NK-92 treated with Interleukin-12 subunit alpha and Interleukin-12 subunit beta, amount 100 ng/mL, for 24 hours (cell line): ENCODE measurements at places on chromosomes 11 and 22.
A peak's percentile ranks its signal among the peaks of the same experiment; 100 is the strongest.

- DNase-seq = no peak
Observed at GRCh38 chr11:36103933-36104530, 160.2 kb downstream of the LDLRAD3 start.

- DNase-seq = no peak
Observed at GRCh38 chr22:46127556-46127955, 22.8 kb upstream of the PPARA start.

DNA sequence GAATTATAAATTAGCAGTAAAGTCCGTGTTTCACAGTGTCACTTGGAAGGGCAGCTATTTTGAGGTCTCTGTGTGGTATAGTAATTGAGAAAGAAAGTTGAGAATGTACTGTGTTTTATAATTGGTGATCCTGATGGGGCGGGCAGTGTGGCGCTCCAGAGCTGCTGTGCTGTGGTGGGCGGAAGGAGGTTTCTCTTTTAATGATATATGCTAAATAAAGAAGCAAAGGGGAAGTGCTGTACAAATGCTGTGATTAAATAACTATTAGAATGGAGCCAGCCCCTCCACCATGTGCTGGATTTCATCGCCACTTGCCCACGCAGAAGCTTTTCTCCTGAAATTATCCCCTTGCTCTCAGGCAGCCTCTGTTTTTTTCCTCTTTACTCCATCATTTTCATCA is 24.6 kb downstream of the ATXN10 start:
- no peak for DNase-seq

GRCh38 chr11:115349335-115350017 is 154.7 kb downstream of the CADM1 start:
- DNase-seq = no peak

DNA sequence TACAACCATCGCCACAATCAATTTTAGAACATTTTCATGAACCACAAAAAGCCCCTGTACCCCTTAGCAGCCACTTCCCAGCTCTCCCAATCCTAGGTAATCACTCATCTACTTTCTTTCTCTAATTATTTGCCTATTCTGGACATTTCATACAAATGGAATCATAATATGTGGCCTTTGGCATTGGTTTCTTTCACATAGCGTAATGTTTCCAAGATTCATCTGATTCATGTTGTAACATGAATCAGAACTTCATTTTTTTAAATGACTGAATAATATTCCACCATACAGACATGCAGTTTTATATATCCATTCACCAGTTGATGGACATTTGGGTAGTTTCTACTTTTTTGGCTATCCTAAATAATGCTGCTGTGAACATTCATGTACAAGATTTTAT is 56.2 kb upstream of the RCN1 start:
- no peak for DNase-seq

- DNase-seq = no peak
Observed at GRCh38 chr22:20576445-20576816, 69.0 kb downstream of the MED15 start.

GRCh38 chr11:114395736-114396135 is 4.6 kb downstream of the C11orf71 start:
- DNase-seq = no peak

- no peak for DNase-seq
Observed at GRCh38 chr11:99352642-99353041, 331.9 kb downstream of the CNTN5 start.

GRCh38 chr11:131615611-131616010 is 245.2 kb downstream of the NTM start:
- DNase-seq = no peak

DNA sequence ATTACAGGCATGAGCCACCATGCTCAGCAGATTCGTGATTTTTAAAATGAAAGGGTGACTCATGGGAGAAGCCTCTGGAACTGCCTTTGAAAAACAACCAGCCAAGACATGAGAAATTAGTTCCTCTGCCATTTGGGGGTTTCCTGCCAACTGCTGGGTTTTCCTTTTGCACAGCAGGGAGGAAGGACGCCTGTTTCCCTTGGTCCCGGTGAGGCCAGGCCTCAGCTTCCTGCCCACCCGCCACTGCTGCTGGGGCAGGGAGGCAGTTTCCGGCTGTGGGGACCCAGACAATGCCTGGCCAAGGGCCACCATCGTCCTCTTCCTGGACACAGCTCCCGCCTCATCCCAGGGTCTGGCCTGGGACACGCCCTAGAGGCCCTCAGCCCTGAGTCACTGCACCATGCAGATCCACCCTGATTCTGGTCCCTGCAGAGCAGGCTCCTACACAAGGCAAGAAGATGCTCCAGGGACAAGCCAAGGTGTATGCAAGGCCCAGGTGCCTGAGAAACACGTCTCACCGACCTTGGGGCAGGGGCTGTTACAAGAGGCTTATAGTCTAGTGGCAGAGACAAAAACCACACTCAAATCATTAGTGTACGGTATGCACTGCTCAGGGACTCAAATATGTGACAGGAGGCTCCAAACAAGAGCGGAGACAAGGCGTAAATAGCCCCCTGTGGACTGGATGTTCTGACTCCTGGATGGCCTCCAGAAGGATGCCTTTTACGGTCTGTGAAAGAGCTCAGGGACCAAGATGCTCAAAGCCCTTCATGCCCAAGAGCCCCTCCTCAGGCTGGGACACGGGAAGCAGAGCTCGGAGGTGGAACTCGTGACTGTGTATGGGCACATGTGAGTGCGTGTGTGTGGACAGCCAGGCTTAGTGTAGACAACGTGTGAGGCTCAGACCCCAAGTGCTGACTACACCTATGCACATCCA is 10.0 kb downstream of the PPM1F start:
- no peak for DNase-seq

- DNase-seq = no peak
Observed at GRCh38 chr11:86442420-86442819, 67.7 kb downstream of the CCDC81 start.

- DNase-seq = peak; percentile 49
Observed at GRCh38 chr22:23137905-23138561, 3.8 kb downstream of the RSPH14 start.

DNA sequence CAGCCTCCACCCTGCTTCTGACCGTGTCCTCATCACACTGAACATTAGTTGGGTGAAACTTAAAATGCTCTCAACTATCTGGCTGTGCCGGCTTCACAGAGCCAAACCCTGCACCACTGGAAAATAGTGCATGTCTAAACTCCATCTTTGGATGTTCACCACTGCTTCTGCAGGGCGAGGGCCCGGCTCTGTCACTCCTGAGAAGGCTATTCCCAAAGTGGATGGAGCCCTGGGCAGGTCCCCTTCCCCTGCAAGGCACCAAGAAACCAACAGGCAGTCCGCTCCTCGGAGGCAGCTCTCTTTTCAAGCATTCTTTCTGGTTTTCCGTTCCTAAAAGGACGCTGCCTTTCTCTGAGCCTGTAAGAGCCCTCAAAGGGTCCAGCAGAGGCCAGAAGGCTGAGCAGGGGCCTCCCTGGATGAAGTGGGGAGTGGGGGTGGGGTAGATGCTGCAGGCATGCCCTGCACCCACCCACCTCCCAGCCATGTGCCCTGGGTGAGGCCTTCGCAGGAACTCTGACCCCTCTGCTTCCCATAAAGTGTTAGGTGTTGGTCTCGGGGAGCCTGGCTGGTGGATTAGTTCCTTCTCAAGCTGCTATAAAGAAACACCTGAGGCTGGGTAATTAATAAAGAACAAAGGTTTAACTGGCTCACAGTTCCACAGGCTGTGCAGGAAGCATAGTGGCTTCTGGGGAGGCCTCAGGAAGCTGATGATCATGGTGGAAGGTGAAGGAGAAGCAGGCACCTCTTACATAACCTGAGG is 23.3 kb downstream of the LINC01488 start:
- DNase-seq = no peak

- no peak for DNase-seq
Observed at GRCh38 chr22:50293441-50294318, 13.8 kb downstream of the PLXNB2 start.

DNA sequence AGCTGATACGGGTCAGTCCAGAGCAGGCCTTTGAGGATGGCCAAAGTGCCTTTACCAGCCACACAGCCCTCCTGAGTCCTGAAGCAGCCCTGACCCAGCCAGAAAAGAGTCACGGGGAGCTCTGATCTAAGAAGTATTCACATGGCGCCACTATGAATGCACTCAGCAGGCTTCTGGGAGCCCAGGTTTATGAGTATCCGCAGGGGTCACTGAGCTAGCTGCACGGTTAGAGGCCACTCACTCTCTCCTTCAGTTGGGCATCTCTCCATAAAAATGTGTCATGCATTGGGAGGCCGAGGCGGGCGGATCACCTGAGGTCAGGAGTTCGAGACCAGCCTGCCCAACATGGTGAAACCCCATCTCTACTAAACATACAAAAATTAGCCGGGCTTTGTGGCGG is 10.3 kb downstream of the KIAA1671 start:
- DNase-seq = no peak

GRCh38 chr11:125724125-125724524 is 22.0 kb upstream of the PATE1 start:
- no peak for DNase-seq

GRCh38 chr11:12689029-12689755 is 15.0 kb downstream of the TEAD1 start:
- DNase-seq = no peak

GRCh38 chr22:43110444-43110926 is at the start of gene BIK:
TSS of gene BIK (plus strand) at chr22:43110750. CDS start at chr22:43124023, 13,273 bp downstream.
- DNase-seq = no peak

DNA sequence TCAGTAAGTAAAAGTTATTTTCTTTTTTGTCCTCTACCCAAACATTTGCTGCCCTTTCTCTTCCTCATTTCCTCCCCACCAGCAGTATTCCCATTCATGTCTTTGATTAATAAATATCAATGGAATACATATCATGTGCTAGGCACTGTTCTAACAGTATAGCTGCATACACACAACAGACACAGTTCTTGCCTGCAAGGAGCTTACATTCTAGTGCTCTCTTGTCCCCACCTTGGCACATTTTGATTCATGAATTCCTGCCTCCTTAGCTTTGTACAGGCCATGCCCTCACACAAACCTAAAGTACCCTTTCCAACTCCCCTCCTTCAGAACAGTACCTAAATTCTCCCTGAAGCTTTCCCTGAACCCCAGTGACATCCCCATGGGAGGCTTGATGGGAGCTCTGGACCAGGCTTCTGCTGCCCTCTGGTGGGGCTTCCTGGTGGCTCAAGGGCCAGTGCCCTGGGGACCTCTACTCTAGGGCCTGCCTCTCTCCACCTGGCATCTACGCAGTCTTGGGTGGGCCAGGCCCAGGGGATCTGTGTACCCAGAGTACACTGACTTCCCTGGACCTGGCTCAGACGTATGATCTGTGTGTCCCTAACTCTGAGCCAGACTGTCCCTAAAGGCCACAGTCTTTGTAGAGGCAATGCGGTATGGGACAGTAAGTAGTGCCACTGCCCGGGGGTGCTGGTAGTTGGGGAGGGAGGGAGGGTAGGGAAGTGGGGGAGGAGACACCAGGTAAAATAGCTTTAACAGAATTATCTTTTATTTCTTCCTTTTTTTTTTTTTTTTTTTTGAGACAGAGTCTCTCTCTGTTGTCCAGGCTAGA is 14.1 kb downstream of the RPS13 start:
- DNase-seq = peak; percentile 34

- no peak for DNase-seq
Observed at GRCh38 chr11:65083134-65083833, 556 bp downstream of the CDCA5 start.

- no peak for DNase-seq
Observed at GRCh38 chr11:63769714-63770455, 1.3 kb upstream of the ZFTA start.
